Esophagus squamous epithelium (tissue), 5 donors: ENCODE measurements at places on chromosomes 11 and 22.

GRCh38 chr11:37905707-37906417 lies 1307.8 kb upstream of the RAG2 start:
- no peak for DNase-seq

- DNase-seq, result no peak
Observed at GRCh38 chr22:45977551-45978274, 751 bp upstream of the WNT7B start.

DNA sequence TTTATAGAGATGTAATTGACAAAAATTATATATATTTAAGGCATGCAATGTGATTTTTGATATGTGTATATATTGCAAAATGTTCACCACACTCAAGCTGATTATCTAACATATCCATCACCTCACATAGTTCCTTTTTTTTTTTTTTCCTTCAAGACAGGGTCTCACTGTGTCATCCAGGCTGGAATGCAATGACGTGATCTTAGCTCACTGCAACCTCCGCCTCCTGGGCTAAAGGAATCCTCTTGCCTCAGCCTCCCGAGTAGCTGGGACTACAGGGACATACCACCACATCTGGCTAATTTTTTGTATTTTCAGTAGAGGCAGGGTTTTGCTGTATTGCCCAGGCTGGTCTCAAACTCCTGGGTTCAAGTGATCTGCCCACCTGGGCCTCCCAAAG lies 65.1 kb upstream of the SLC35C1 start:
- no peak for DNase-seq

- DNase-seq, result no peak
Observed at GRCh38 chr22:42993651-42994275, 21.2 kb downstream of the PACSIN2 start.

DNA sequence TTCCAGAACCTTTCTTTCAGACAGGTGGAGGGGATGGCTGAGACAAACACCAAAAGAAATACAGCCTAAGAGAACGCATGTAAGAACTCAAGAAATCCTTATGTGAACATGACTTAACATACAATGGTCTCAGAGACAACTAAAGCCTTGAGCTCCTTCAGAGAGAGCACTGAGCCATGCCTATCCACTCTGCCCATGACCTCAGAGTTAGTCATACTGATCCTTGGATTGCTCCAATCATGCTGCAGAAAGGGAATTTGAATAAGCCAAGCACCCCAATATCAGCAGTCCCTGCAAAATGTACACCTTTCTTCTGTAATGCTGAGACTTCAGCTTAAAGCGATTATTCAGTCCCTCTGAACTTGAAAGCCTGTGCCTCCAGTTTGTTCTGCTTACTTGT lies 43.2 kb upstream of the CHKA start:
- no peak for DNase-seq

GRCh38 chr11:9639985-9640384 lies 23.9 kb upstream of the SWAP70 start:
- DNase-seq, result no peak
